ENCODE measurements at places on chromosomes 2 and 18.
A peak's percentile ranks its signal among the peaks of the same experiment; 100 is the strongest.

- DNase-seq = no peak
These were observed at the start of gene EMILIN2 for GRCh38 chr18:2846636-2847316. TSS of gene EMILIN2 (plus strand) at chr18:2847006. CDS start at chr18:2847189, 183 bp downstream.

DNA sequence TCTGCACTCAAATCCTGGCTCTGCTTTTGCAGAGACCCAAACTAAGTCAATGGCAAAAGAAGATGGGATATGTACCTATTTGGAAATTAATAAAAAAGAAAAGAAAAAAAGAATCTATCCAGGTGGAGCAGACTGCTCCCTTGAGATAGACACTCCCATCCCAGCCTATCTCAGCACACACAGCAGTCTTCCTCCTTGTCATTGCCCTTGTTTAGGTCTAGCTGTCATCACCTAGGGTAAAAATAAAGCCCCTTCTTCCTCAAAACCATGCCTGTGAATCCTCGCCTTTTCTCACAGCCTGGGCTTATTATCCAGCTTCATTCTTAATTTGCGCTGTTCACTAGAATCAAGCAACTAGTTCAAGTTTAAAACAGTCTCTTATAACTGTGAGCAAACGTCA is 30.7 kb upstream of the ACSL3 start:
- no peak for DNase-seq

DNA sequence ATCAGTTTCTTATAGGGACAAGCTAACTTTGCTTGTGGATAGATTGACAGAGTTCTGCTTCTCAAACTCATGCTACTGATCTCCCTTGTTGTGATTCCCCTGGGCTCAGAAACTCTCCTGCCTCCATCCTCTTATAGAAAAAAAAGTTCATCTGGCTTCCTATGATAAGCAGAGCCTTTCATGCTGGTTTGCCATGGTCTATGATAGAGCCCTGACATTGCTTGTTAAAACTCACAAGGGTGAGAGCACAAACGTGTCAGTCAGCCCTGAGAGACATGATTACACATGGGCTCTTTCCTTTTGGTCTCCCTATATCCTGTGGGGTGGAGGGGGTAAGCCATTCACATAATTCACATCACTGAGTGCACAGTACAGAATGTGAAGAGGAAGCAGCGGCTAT is 121.8 kb downstream of the TDRD15 start:
- no peak for DNase-seq

- no peak for DNase-seq
These were observed 679 bp downstream of the RNF144A start for GRCh38 chr2:6917761-6918421.

GRCh38 chr2:105909215-105909614 is 164.5 kb downstream of the NCK2 start:
- DNase-seq = peak; percentile 34

- DNase-seq = peak; percentile 59
These were observed 429.4 kb downstream of the ARHGAP15 start for GRCh38 chr2:143558665-143559064.

DNA sequence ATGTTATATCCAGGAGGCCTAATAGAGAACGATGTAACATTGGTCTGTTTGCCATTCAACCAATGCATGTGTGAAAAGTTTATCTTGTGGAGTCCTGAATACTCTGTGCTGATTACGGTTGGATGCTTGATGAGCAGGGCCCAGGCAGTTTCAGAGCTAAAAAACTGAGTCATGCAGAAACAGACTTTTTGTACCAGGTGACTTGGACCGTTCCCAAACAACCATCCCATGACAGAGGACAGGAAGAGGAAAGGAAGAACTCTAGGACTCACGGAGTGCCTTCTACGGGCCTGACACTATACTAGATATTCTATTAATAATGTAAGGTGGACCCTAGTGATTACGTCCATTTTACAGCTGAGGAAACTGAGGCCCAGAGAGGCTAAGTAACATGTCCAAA is 142.1 kb downstream of the ARHGAP28 start:
- DNase-seq = no peak

DNA sequence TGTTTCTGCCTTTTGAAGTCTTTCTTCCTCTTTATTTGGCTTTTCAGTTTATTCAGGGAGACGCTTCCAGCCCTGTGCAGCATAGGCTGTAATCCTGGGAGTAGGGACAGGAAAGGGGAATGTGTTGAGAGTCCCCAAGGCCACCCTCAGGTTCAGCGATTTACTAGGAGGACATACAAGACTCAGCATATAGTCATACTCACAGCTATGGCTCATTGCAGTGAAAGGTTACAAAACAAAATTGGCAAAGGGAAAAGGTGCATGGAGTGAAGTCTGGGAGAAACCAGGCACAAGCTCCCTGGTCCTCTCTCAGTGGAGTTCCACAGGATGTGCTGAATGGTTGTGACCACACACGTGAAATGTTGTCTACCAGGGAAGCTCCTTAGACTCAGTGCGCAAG is 49.6 kb upstream of the ZNF638 start:
- no peak for DNase-seq

DNA sequence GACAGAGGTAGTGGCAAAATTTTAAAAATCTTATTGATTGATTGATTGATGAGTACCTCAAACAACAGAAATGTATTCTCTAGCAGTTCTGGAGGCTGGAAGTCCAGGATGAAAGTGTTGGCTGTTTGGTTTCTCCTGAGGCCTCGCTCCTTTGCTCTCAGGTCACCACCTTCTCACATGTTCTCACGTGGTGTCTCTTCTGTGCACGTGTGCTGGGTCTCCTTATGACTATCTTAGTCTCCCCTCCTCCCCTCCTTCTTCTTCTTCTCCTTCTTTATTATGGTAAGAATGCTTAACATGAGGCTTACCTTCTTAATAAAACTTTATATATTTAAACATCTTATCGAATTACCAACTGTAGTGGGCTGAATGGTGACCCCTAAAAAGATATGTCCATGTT is 446.0 kb upstream of the SPHKAP start:
- DNase-seq = no peak

DNA sequence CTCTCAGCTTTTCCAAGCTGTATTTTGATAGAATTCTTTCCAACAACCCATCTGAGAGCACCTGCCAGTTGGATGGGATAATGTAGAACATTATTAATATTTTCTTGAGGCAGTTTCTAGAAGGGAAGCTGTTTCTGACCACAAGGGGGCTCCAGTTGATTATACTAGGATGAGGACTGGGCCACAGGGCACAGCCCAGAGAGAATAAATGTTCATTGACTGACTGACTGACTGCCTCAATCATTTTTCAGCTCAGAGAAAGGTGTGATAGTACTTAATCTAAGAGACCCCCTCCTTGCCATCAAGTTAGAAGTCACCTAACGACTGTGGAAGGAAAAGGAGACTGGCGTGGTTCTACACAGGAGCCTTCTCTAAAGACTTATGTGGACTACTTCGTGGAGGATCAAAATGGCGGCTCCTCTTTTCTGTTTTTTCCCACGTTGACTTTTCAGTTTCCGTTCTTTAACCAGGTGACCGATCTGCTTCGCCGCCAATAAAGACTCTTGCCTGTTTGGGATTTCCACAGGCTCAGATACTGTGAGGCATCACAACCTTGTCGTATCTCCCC is 31.9 kb upstream of the CREG2 start:
- DNase-seq = peak; percentile 39

GRCh38 chr18:78069784-78070664 is 820.4 kb downstream of the GALR1 start:
- no peak for DNase-seq

GRCh38 chr2:239845968-239846367 is 179.2 kb downstream of the NDUFA10 start:
- no peak for DNase-seq

GRCh38 chr2:66694087-66694860 is 259.3 kb downstream of the MEIS1 start:
- DNase-seq = no peak

DNA sequence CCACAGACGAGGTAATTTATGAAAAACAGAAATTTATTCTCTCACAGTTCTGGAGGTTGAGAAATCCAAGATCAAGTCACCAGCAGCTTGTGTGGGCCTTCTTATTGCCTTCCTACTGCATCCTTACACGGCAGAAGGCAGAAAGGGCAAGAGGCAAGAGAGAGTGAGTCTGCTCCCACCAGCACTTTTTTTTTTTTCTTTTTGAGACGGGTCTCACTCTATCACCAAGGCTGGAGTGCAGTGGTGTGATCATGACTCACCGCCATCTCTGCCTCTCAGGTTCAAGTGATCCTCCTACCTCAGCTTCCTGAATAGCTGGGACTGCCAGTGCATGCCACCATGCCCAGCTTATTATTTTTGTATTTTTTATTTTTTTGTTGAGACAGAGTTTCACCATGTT is 78.5 kb upstream of the HK2 start:
- no peak for DNase-seq

DNA sequence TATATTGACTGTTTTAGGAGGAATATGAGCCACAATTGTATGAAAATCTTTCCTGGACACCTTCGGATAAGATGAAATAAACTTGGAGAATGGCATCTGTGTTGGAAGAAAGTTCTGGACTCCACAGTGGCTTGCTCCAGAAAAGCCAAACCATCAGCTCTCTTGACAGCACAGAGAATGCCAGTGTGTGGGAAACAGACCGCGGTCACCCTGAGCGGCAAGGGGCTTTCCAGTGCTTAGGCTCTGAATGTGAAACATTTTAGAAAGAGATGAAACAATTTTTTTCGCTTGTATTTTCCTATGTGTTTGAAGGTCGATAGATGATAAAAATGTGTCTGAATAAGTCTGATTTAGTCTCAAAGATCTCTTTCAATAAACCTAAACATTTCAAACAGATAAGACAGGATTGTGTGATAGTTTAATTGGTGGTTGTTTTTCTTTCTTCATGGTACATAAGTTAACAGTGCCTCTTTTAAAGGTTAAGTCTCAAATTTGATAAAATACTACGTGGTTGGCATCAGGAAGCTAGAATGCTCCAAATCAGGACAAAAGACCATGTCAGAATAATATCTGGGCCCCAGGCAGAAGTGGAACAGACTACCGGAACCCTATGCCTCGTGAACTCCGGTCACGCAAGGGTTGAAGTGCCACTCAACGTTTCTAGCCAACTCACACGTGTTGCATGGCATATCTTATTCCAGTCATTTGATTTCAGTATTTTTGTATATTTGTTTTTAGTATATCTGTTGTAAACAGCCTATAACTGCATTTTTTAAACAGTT is 28.9 kb downstream of the PTGR3 start:
- no peak for DNase-seq

DNA sequence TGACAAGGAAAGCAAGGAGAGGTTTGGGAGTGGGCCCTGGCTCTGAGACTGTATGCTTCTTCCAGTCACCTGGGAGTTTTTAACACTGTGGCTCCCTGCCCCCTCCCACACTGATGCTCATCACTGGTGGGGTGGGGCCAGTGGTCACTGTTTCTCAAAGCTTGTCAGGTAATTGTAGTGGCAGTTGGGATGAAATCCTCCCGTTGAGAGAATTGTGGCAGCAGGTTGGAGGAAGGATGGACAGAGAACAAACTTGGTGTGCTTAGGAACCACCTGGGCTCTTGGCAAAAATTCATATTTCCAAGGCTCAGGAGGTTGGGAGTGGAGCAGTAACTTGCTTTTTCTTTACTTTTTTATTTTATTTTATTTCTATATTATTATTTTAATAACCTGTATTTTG is 25.1 kb downstream of the DGKD start:
- no peak for DNase-seq

- DNase-seq = no peak
These were observed 8.7 kb upstream of the IMPA2 start for GRCh38 chr18:11972371-11973174.

- no peak for DNase-seq
These were observed 81.9 kb downstream of the MEP1B start for GRCh38 chr18:32271672-32272208.

- no peak for DNase-seq
These were observed 71.6 kb upstream of the EFEMP1 start for GRCh38 chr2:55995211-55995610.

DNA sequence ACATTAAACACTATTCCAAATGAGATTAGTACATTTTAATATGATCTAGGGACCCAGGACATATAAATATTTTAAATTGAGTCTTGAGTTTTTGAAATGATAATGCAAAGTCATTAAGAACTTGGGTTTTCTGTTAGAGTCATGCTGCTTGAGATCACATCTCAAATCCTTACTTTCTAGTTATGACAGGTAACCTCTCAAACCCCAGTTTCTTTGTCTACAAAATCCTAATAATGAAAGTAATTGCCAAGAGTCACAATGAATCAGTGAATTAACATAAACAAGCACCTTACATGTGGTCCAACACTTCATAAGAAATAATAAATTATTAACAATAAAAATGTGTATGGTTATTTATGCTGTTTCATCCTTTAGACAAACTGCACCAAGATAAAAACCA is 607.6 kb downstream of the LRP1B start:
- no peak for DNase-seq

DNA sequence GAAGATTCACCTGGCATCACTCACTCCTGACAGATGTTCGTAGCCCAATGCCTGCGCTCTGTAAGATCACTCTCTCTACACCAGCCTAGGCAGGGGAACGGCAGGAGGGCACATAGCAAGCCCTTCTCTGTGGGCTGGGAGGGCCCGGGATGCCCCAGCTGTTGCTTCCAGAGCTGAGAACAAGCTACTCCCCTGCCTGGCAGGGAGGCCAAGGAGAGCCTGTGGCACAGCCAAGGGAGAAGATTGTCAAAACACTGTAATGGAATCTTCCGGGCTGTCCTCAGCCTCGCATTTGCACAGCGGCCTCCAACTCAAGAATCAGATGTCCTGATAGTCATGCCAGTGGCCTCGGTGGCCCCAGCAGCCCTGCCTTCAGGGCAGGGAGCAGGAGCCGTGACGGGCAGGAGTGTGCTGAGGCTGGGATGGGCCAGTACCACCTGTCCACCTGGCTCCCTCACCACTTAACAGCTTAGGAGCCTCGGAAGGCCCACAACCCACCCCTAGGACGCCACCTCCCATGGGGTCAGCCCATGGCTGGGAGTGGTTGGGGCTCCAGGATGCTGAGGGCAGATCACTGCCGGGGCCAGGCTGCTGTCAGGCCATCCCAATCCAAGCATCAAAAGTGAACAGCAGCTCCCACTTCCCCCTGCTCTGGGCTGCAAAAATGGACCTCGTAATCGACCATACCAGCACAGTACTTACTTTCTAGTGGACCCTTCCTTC is 21.9 kb upstream of the SLC35F6 start:
- no peak for DNase-seq

- no peak for DNase-seq
These were observed 35.0 kb downstream of the RHOB start for GRCh38 chr2:20481798-20482405.

GRCh38 chr2:17052001-17052400 is 386.4 kb upstream of the CYRIA start:
- DNase-seq = no peak

DNA sequence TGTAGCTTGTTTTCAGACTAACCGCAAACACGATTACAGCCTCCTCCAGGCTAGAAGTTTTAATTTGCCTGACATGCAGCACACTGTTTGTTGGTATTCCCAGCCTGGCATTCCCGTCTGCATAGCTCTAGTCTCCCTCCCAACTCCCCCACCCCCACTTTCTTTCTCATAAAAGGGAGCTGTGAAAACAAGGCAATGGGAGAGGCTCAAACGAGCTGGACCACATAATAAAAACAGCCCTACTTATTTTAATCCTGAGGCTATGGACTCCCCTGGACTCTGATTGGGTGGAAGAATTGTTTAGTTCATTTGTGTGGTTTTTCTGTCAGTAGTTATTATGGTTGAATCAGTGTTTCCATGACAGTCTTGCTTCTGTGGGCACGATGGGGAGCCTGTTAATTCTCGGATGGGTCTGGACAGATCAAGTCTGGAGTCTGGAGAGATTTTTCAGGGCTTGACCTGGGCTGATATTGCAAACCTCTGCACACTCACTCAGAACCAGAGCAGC is 1.2 kb downstream of the STON1 start:
- peak; percentile 33 for DNase-seq

- DNase-seq = no peak
These were observed 78.1 kb downstream of the IRS1 start for GRCh38 chr2:226721541-226721940.

Data from MV-4-11 (cell line).